ENCODE measurements at places on chromosomes 1 and 21. TPM values are rescaled to one million over a fixed set of nuclear protein-coding genes. Genes with fewer than 3 reads are reported as not detected.
A peak's percentile ranks its signal among the peaks of the same experiment; 100 is the strongest.

GRCh38 chr1:112506731-112507130, 2.0 kb upstream of the WNT2B start:
- DNase-seq, result no peak

DNA sequence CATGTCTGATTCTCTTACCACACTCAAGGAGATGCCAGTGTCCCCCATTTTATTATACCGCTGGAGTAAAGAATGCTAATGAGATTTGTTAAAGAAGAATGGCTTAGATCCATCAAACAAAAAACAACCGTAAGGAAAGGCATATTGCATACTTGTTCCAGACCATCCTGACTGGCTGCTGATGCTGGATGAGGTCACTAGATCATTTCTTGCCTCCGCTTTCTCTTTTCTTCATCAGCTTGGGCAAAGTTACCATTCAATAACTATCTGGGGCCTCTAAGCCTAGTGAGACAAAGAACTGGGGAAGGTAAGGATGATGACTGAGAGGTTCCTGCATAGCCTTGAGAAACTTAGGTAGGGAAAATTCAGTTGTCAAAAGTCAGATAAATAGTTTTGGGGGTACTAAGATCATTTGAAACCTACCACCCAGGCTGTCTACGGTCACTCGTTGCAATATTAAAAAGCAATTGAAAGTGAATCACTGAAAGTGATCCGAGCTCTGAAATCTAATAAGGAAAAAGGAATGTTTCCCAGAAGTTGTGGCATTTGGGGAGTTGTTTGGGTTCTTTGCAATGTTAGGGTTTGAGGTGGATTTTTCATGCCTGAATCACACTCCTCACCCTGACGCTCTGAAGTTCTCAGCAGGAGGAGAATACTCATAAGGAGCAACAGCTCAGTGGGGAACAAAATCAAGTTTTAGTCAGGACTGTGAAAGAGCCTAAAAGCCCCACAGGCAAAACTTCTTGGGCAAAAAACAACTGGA, 176.8 kb downstream of the HHIPL2 start:
- DNase-seq, result peak; percentile 99

- peak; percentile 84 for DNase-seq
Measured at GRCh38 chr1:91582431-91582921, 81.8 kb downstream of the CDC7 start.

GRCh38 chr21:34941162-34941561, 107.9 kb downstream of the RUNX1 start:
- DNase-seq, result no peak

DNA sequence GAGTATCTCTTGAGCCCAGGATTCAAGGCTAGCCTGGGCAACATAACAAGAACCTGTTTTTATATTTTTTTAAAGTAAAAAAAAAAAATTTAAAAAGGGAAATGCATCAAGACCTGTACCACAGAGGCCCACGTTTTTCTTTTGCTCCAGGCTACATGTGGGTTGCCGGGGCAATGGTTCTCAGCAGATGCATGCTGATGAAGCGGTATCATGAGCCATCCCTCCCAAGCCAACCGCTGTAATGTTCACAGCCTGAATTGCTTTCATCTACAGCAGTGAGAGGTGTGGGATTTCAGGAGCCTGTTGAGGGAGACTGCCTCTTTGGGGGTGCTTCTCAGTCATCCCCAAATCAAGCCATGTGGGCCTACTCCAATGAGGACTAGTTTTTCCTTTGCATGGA, 60.5 kb downstream of the CD58 start:
- peak; percentile 25 for DNase-seq

GRCh38 chr1:230878591-230878990, 10.3 kb upstream of the C1orf198 start:
- peak; percentile 12 for DNase-seq

GRCh38 chr21:45417256-45417950, 12.4 kb downstream of the COL18A1 start:
- DNase-seq, result peak; percentile 46

DNA sequence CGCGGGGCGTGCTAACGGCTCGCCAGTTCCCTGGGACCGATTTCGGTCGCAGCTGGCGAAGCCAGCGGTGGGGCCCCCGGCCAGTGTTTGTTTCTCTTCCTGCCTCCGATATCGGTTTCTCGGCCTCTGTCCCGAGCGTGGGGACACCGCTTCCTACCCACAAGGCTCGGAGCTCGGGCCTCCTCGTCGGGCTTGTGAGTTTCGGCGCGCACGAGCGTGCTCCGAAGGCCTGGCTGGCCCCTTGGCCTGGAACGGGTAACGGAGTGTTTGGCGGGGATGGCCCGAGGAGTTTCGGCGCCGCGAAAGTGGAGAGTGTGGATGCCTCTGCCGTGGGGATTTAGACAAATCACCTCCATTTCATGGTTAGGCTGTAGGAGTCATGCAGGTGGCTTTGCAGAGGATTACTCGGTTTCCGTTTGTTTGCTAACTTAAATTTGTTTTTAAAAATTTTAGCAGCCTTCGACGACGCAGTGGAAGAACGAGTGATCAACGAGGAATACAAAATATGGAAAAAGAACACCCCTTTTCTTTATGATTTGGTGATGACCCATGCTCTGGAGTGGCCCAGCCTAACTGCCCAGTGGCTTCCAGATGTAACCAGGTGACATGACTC, 559 bp downstream of the RBBP4 start:
- no peak for DNase-seq

DNA sequence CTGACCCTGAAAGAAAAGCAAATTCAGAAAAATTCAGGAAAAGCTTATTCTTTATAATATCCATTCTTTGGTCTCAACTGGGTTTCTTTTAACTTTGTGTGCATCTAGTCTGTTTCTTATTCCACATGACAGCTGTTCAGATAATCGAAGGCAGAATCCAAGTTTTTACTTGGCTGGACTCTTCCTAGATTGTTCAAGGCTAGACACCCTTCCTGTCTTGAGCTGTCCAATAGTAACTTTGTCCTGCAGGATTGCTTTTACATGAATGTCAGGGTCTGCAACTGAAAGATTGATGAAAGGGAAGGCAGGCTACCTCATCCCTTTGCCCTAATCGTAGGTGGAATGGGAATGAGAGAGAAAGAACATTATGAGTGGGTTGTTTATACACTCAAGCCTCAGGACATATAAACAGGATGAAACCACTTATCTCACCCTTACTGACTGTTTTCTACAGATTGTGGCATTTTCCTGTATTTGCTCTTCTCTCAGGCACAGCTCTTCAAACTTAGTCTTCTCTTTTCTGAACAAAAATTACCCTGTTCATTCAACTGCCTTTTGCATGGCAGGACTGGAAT, 76.9 kb downstream of the LEPR start:
- no peak for DNase-seq

- peak; percentile 31 for DNase-seq
Measured at GRCh38 chr1:180230791-180231505, 884 bp downstream of the LHX4 start.

DNA sequence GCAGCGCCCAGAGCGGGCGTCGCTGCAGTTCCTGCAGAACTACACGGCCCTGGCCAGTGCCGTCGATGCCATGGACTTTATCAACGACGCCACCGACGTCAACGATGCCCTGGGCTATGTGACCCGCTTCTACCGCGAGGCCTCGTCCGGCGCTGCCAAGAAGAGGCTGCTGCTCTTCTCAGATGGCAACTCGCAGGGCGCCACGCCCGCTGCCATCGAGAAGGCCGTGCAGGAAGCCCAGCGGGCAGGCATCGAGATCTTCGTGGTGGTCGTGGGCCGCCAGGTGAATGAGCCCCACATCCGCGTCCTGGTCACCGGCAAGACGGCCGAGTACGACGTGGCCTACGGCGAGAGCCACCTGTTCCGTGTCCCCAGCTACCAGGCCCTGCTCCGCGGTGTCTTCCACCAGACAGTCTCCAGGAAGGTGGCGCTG, 22.0 kb downstream of the COL6A1 start:
- no peak for DNase-seq

DNA sequence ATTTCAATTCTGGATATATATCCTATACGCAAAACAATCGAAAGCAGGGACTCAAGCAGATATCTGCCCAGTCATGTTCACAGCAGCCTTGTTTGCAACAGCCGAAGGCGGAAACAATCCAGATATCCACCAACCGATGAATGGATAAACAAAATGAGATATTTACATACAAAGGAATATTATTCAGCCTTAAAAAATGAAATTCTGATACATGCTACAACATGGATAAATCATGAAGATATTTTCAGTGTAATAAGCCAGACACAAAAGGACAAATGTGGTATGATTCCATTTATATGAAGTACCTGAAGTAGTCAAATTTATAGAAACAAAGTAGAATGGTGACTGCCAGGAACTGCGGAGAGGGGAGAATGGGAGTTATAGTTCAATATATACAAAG, 15.6 kb downstream of the GATAD2B start:
- DNase-seq, result no peak

- DNase-seq, result no peak
Measured at GRCh38 chr1:54706419-54706818, 9.2 kb upstream of the TTC4 start.

DNA sequence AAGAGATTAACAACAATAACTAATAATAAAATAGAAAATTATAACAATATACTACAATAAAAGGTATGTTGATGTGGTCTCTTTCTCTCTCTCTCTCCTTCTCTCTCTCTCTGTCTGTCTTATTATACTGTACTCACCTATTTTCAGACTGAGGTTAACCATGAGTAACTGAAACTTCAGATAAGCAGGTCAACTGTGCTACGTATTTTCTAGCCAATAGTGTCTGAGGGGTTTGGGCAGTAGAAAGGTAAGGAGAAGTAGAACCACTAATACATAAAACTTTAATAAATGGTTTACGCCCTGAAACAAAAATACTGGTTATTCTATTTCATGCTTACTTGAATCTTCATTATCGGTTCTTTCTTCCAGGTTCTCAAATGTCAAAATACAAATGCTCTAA, 71.0 kb upstream of the LRRC53 start:
- no peak for DNase-seq

- DNase-seq, result peak; percentile 51
Measured at GRCh38 chr1:59026472-59026948, 242.7 kb upstream of the JUN start.

- no peak for DNase-seq
Measured at GRCh38 chr1:22229379-22229778, 86.5 kb upstream of the WNT4 start.

DNA sequence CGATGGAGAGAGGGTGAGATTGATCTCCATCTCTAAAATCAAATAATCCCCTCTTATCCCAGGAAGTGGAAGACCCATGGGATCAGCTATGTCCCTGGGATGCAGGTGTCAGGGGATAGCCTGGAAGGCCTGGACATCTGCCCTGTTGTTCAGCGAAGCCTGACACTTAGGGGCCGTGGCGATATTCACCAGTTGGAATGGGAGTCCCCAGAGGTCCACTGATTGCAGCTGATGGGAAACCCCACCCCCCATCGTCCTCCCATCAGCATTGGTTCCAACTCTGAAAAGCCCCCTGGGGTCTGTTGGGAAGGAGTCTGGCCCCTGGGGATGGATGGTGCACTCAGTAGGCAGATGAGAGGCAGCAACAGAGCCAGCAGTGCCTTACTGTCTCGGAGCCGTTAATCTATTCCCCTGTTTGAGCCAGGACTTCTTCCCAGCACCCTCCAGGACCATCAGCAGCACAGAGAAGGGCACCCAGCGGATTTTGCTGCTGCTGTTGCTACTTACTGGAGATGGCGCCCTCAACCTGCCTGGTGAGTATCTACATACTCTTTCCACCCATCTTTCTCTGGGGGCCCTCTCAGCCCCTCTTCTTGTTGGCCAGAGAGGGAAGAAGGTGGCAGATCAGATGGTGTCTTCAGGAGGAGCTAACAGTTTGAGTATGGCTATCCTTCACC, 13.4 kb downstream of the CATSPER4 start:
- no peak for DNase-seq

- no peak for DNase-seq
Measured at GRCh38 chr21:41656946-41657525, 109.8 kb downstream of the RIPK4 start.

- DNase-seq, result no peak
Measured at GRCh38 chr1:93822730-93823425, 56.1 kb downstream of the DNTTIP2 start.

GRCh38 chr1:218439541-218440295, 94.6 kb downstream of the TGFB2 start:
- peak; percentile 69 for DNase-seq

GRCh38 chr1:169694304-169695075, 16.9 kb downstream of the SELL start:
- no peak for DNase-seq

GRCh38 chr1:6499296-6499695, 7.8 kb upstream of the PLEKHG5 start:
- DNase-seq, result no peak

DNA sequence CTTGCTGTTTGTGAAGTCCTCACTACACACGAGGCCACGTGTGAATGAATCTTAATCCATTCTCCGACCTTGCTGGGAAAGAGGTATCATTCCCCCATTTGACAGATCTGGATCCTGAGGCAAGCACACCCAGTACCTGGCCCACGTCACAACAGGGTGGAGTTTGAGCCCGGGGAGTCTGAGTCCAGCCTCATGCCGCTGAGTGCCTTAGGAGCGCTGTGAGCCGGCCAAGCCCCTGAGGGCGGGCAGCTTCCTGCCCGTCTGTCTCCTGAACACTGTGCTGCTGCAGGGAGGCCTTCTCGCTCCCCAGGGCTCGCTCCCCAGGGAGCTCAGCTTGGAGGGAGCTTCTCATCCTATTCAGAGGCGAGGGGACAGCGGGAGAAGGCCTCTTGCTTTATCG, 29.7 kb downstream of the SLC45A1 start:
- no peak for DNase-seq

DNA sequence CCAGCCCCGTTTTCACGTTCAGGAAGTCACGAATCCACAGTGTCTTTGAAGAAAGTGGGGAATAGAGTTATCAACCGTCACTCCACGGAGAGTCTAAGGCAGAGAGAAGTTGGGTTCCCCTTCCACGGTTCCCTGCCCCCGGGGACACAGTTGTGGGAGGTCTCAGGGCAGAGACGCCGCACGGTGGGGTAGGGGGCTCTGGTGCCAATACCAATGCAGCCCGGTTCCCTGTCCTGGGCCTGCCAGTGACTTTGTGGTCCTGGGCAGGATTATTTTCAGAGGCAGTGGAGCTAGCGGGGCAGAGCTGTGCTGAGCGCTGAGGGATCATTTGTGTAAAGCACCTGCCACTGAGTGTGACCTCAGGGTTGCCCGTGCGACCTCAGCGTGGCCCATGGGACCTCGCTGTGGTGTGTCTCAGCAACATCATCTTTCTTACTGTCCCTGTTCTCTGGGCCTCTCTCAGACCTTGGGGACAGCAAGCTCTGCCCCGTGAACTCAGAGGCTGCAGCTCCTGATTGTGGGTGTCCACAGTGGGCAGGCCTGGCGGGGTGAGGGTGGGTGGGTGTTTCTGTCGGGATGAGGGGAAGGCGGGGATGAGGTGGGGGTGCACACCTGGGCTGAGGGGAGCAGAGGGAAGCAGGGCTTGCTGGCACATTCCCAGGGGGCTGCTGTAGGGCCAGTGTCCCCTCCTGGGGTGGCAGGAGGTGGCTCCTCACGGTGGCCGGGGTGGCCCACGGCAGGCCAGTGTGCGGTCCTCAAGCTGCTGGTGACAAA, 65.2 kb downstream of the AGPAT3 start:
- no peak for DNase-seq

ITLN2 gene
- not detected for total RNA-seq

KIF2C gene
- total RNA-seq, result 95.3 TPM

PDC gene
- not detected for total RNA-seq

SLFNL1 gene
- total RNA-seq, result 0.17 TPM

ATAD3C gene
- not detected for total RNA-seq

RYR2 gene
- 0.06 TPM for total RNA-seq

ZMYM4 gene
- 41.7 TPM for total RNA-seq

HAO2 gene
- not detected for total RNA-seq

CD53 gene
- not detected for total RNA-seq

MARK1 gene
- total RNA-seq, result not detected

ARTN gene
- total RNA-seq, result not detected
